ENCODE measurements at places on chromosomes 3 and 15.

DNA sequence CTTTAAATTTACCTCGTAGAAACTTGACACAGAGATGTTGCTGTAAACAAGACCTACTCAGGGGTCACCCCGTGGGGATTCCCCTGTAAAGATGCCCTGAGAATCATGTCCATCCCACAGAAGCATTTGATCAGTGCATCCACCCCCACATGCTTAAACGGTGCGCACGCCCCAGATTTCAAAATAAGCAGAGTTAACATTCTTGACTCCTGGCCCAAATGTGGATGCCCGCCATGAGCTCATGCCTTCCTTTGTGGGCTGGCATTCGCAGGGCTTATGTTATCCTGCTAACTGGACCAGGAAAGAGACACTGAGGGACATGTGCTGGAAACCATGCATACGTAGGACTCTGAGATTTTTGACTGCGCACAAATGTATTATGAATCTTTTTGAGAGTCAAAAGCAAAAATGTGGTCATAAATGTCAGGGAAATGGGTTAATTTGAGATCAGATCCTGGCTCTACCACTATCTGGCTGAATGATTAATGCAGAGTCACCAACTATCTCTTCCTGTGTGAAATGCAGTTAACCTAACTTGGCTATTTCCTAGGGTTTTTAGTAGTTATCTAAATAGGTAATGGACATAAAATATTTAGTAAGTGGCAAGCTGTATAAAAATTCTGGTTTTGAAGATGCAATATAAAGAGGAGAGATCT lies 9.1 kb upstream of the TP63 start:
- no peak for DNase-seq

DNA sequence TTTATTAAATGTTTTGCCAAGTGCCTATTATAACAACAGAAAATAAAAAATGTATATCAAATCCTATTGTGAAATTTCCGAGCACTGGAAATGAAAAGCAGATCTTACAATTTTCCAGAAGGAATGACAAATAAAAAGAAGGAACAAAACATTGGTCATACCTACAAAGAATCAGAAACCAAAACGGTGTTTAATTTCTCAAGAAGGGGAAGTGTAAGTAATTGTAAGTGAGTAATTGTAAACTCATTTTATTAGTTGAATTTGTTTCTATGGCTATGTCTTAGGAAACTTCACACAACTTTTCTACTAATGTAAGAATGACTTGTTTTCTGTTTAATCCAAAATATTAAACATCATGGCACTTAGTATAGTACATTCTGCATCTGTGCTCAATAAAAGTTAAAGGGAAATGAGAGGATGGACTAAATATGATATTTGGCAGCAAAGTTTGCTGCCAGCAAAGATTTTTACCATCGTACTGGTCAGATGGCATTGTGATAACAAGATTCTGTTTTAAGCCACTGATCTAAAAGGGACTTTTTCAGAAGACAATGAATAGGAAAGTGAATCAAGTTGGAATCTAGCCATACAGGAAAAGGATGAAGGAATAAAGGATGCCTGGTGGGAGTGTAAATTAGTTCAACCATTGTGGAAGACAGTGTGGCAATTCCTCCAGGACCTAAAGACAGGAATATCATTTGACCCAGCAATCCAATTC lies 232.4 kb downstream of the NFKBIZ start:
- DNase-seq, result no peak

DNA sequence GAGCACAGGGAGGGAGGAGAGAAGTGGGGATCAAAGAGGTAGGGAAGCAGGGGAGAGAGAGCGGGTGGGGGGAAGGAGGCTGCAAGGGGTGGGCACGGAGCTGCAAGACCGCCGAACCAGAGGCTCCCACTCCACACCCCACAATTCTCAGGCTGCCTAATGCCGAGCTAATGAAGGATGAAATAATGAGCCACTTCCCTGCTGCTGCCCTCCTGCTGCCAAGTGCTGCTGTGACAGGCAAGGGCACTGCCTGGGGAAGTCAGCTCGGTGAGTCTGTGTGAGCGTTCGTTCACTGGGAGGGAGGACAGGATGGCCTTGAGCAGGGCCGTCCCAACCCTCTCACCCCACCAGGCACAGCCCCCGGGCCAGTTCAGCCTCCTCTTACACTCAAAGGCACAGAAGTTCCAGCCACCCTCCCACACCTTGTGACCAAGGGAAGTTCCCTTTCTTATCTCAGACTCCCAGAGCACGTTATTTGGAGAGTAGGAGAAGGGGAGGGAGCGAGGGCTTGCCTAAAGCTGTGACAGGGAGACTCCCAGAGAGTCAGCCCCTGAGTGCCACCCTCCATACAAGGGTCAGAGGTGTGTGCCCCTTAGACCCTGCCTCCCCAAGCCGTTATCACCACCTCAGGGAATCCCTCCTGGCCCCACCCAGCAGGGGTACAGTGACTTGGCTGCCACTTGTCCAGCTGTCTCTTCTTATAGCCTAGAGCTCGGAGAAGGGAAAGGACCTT lies 12.4 kb downstream of the GLYCTK start:
- no peak for DNase-seq

DNA sequence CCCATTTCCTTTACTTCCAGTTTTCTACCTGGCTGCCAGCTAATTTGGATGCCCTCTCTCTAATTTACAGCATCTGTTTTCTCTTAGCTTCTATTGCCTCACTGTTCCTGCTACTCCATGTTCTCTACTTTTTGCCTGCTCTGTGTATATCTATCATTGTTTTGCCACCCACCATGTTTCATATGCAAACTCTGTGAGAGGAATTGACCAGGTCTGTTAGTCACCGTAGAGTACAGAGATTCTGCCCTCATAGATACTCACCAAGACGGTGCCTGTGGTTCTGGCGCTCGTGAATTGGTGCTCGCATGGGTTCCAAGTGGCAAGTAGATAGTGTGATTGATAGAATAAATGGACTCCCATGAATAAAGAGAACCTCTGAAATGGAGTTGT lies 288.8 kb downstream of the CNTN6 start:
- DNase-seq, result no peak

DNA sequence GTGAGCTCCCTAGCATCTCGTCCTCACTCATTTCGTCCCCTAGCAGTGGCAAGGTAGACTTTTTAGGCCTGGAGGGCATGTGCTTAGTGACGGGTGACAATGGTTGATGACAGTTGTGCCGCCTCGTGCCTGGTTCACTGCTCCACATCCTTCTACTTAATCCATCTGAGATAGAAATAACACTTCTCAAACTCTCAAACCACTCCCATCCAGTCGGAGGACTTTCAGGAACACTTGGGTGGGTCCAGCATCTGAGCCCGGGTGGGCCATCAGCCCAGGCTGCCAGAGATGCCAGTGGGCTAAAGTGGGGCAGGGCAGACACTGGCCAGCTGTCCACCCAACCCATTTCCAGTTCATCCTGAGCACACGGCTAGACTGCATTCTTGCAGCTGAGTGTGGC lies 79.7 kb upstream of the SMAD3 start:
- no peak for DNase-seq

DNA sequence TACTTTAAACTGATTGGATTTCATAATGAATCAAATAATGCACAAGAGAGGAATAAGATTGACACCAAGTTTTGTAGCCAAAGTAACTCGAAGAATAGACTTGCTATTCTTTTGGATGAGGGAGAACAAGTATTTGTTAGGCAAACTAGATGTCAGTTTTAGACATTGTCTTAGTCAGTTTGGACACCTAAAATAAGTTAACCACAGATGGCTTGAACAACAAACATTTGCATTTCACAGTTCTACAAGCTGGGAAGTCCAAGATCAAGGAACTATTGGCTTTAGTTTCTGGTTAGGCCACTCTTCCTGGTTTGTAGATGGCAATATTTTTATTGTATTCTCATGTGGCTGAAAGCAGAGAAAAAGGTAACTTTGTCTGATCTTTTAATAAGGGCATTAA lies 61.3 kb upstream of the OSTN start:
- no peak for DNase-seq

DNA sequence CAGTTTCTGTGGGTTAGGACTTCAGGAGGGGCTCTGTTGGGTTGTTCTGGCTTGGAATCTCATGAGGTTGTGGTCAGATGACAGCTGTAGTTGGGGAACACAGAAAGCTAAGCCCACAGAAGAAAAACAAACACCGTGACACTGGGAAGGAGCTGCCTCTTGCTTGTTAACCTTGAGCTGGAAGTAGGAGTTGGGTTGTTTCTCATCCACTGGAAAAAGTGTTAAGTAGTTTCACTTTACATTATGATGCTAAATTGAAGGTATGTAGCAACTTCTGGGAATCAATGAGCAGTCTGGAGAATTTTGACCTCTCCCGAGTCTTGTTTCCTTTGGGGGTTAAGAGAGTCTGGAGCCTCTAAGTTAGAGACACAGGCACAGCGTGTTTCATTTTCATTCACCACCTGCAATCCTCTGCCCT lies 20.4 kb downstream of the HACD3 start:
- DNase-seq, result no peak

GRCh38 chr3:9902372-9903237 lies at the start of gene IL17RE:
Gene IL17RE (plus strand): TSS chr3:9902848. CDS start chr3:9902933, 85 bp downstream.
- no peak for DNase-seq

DNA sequence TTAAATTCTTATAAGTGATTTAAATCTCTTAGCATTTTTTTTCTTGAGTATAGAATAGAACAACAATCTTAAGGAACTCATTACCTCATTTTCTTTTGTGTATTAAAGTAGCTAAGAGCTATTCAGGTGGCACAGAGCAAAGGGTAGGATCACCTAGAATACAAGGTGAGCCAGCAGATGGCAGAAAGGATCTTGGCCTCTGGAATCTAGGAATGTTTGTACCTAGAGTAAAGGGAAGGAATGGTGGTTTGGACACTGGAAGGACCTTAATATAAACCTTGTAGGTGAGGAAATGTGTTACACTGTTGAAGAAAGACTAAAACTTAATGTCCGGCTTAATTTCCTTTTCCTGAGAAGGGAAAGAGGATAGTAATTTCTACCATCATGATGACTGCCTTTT lies 89.0 kb downstream of the GHSR start:
- no peak for DNase-seq

GRCh38 chr3:184731786-184732537 lies 20.1 kb upstream of the MAGEF1 start:
- no peak for DNase-seq

DNA sequence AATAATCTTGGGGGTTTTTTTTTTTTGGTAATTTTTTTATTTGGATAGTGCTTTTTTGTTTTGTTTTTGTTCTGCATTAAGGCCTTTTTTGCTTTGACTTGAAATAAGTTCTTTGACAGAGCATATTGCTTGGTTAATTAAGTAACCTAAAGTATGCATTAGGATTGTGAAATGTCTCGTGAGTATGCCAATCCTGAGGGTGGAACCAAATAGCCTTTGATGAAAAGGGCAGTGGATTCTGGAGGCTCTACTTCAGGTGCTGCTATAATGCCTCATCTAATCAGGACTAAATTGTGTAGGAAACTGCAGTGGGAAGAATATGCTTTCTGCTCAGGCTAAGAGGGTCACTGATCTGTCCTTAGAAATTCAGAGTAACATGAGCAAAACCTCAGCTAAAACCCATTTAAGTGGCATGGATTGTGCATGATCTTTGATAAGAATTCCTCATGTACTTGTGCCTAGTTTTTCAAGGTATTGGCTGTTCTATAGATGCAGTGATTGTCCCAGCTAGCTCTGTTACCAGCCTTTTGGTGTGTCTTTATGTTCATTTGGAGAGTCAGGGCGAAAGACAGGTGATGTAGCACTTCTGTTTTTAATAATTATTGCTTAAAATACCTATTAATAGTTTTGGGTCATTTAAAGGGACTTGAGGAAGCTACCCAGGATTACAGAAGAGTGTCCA lies 15.4 kb downstream of the CDV3 start:
- DNase-seq, result no peak

DNA sequence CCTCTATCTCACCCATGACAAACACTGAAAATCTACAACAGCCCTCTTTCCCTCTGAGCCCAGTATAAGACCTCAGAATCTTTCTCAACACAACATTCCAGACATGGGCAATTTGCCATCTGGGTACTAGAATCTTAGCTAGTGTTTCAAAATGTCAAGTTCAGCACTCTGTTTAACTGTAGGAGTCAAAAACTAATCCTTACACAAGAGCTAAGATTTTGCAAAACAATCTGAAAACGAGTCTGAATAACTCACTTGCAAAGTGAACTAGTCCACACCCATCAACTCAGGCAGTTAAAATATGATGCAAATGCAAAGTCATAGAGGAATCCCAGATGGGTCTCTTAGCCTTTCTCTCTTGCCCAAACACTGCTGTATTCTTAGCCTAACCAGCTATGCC lies 67.8 kb downstream of the GPR176 start:
- DNase-seq, result no peak

DNA sequence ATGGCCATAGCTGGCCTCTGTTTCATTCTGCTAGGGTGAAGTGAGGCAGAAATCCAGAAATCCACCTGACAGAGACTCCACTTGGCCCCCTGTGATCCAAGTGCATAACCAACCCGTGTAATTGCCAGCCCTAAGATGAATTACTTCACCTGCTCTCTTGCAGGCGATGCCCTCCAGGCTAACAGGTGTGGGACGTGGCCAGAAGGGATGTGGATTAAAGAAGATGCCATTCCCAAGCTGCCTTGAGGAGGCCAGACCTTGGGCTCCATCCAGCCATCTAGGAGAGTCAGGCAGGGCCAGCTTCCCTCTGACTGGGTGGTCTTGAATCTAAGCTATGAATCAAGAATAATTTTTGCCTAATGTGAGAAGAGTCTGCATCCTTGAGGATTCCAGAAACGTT lies 154.5 kb upstream of the BNIP2 start:
- no peak for DNase-seq

GRCh38 chr15:27741226-27741860 lies 357.8 kb downstream of the OCA2 start:
- DNase-seq, result no peak

- no peak for DNase-seq
Observed at GRCh38 chr3:113794526-113794925, 44.1 kb upstream of the GRAMD1C start.

DNA sequence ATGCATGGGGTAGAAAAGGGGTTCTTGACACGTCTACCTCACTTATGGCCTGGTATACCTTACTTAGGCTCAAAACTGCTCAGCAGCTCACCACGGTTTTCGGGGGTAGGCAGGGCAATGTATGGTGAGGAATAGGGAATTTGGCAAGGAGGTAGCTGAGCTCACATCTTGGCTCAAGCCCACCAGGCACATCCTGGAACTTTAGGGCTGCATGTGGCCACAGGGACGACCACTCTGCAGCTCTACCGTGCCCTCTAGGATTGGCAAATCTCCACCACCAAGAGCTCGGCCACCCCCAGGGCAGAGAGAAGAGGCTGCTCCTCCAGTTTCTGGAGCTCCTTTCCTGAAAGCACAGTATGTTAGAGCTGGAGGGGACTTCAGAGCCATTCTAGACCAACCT lies 69.7 kb downstream of the MRPL46 start:
- no peak for DNase-seq

GRCh38 chr15:36361351-36361870 lies 218.0 kb upstream of the CDIN1 start:
- no peak for DNase-seq

DNA sequence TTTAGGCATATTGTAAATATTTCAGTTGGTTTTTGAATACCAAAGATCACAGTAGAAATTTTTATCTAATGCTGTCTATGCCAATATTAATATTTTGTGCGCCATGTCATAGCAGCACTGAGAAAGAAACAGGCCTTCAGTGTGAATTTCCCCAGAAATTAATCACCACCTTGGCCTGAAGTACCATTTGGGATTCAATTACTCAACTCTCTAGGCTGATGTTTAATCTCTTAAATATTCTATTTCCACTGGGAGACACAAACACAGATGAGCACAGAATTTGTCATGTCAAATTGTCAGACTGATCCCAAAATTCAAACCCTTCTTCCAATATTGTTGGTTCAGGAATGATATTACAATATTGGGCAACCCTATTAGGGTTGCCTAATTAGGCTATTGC lies 509.3 kb downstream of the ROBO1 start:
- no peak for DNase-seq

All from CD4-positive, alpha-beta T cell treated with Interleukin-17A for 4 hours (primary cell).